ENCODE measurements at places on chromosomes 7 and 10.

GRCh38 chr7:71905821-71906220 is 506.3 kb downstream of the CALN1 start:
- no peak for DNase-seq

DNA sequence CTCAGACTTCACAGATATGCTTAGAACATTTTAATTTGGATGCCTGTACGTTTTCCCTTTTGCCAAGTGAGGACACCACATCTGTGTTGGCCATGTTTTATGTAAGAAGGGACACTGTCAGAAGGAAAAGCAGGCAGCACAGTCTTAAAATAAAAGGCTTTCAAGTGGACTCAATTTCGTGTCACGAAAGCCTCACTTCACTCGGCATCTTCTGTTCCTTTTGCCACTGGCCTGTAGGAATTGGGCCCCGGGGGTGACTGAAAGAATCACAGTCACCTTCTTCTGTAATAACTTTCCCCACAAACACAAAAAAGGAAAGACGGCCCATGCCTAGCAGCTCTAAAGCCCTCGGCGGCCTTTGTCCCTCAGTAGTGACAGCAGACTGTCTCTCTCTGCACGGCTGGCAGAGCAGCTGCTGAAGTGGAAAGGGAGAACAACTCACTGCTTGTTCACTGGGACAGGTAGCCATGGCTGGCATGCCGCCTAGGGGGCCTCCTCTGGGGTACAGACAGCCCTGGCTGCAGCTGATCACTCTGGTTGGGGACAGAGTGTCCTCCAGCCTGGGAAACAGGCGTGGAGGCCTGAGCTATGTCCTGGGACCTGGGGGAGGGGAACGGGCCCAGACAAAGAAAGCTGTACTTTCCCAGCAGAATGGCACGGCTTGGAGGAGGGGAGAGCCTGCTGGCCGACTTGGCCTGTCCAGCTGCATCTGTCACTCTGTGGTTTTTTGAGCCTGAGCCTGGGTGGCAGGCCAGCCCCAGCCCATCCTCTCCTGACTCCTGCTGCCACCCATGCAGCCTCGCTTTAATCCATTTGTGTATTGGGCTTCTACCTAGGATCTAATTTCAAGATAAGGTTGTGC is 4.4 kb downstream of the RASSF4 start:
- DNase-seq = no peak

DNA sequence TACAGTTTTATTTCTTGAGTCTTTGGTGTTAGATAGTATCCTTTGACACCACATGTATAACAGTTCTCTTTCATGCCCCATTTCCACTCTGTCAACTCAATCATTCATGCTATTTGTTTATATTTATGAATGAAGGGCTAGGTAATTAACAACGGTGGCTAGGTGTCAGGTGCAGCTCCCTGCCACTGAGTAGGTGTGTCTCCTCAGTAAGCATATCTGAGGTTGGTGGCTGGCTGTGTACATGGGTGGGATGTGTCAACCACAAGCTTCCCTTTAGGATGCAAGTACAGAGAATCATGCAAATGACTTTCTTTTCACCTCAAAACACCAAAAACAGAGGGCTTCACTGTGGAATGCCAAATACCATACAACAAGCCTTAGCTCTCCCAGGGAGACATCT is 83.4 kb downstream of the ZNF365 start:
- no peak for DNase-seq

- DNase-seq = no peak
Observed at GRCh38 chr7:16463520-16463919, 2.0 kb downstream of the SOSTDC1 start.

DNA sequence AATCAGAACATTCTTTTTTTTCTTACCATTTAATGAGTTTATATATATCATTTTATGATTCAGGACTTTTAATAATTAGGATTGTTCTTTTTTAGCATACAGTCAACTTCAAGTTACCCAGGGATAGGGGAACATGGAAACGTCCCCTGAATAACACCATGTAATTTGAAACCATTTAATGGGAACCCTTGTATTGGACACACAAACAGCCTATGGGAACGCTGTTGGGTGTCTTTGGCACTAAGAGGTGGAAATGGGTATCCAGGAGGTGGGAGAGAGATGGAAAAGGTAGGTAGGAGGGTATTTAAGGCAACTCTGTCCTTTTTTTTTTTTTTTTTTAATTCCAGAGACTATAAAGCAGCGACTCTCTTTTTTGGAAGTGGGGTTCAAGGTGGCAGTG is 2.6 kb downstream of the LUC7L2 start:
- no peak for DNase-seq
